ENCODE measurements at places on chromosomes 1 and 21.
A peak's percentile ranks its signal among the peaks of the same experiment; 100 is the strongest.

- no peak for DNase-seq
Observed at GRCh38 chr1:118209648-118210047, 24.6 kb upstream of the SPAG17 start.

DNA sequence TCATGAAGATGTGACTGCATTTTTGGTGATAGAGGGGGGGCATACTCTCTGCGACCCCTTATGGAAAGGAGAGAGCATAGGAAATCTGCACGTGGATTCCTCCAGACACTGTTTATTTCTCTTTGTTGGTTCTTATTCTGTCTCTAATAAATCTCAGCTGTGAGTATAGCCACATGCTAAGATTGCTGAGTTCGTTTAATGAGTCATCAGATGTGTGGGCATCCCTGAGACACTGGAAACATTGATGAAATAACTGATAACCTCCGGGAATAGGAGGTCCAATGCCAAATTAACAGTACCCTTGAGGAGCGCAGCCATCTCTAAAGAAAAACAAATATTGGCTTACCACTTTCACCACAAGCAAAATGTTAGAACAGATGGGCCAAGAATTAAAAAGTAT, 880.2 kb upstream of the NEGR1 start:
- DNase-seq: no peak

DNA sequence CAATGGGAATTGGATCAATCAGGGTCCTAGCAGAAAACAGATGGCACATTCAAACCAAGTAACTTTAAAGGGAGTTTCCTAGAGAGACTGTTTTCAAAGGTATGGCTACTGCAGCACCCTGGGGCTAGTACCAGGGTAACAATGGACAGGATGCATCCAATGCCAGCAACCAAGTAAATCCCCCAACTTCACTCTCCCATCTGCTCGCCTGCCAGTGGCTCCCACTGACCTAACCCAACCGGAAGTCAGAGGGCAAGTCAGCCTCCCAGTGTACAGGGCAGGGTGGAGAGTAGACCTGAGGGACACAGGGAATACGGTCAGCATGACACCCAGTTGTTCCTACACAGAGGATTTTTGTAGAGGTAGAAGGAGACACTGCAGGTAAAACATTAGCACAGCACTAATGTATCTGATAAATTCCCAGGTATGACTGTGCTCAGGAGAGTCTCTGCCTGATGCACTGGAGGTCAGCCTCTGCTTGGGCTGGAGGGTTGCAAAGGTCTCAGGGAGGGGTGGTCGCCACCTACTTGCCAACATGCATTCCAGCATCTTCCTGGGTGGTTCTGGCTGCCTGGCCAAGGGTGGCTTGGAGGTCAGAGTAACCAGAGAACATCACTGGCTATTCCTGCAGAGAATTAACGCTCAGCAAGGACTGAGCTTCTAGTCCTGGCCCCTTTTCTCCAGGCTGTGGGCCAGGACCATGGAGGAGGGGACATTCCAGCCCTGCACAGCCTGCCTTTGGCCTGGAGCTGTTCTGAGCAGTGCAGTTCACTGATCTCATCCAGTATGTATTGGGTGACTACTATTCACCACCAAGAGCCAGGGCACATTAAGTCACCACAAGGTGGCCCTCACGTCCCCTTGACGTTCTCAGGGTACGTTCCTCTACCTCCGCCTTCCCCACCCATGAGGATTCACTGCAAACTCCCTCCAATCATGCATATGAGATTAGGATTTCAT, 5.1 kb upstream of the GJA4 start:
- peak; percentile 45 for DNase-seq

DNA sequence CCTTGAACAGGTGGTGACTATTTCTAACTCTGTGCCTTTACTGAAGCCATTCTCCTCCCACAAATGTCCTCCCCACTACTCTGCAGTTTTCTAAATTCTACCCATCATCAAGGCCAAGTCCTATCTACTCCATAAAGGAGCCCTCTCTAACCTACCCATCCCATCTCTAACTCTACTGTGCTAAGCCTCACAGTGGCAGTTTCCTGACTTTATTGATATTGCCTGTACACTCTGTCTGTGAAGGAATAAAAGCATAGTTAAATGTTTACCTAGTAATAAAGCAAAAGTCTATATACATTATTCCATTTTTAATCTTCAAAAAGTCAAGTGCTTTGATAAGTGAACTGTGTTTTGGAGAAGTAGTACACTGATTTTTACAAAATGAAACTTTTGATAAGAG, 178.4 kb upstream of the HMCN1 start:
- no peak for DNase-seq

- DNase-seq: no peak
Observed at GRCh38 chr21:32299695-32300094, 1.0 kb downstream of the MRAP start.

DNA sequence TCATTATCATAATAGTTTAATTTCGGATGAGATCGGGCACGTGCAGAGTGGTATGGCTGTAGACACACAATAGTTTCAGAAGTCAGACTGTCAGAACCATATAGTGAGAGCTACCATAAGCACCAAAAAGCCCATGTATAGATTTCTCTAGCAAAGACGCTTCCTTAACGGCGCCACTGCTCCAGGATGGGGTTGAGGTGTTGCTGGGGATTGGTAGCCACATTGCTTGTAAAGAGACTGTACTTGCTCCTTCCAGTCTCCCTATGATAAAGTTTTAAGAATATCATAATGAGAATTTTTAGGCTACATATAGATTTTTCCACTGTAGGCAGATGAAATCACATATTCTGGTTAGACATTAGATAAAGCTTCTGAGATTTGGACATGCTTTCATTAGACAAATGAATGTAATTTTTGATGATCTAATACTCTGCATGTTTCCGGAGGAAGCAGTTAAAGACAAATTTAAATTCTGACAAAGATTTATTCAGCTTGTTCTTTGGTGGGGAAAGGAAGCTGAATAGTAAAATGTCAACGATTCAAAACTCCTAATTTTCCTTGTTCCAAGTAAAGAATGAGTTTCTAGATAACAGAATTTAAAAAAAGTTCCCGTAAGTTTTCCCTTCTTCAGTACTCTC, 77.7 kb downstream of the MAP3K7CL start:
- no peak for DNase-seq
